CD4-positive, CD25-positive, alpha-beta regulatory T cell (primary cell): ENCODE measurements at places on chromosomes 2 and 18. TPM values are rescaled to one million over a fixed set of nuclear protein-coding genes. Genes with fewer than 3 reads are reported as not detected.

- no peak overlapping the region for H3K4me3 ChIP-seq
- no peaks in the 10 kb centered on the region for H3K4me1 ChIP-seq
- H3K36me3 ChIP-seq = no peaks in the 10 kb centered on the region
- no peak overlapping the region for H3K27ac ChIP-seq
- H3K27me3 ChIP-seq = no peaks in the 10 kb centered on the region
- DNase-seq = no peak
These were observed 129.2 kb downstream of the MTX2 start for GRCh38 chr2:176398243-176399073.

GRCh38 chr18:8908792-8909510 is 193.5 kb upstream of the NDUFV2 start:
- no peaks in the 10 kb centered on the region for H3K36me3 ChIP-seq
- H3K4me3 ChIP-seq = no peak overlapping the region
- DNase-seq = no peak
- H3K4me1 ChIP-seq = no peaks in the 10 kb centered on the region
- H3K27me3 ChIP-seq = no peaks in the 10 kb centered on the region

ATP8B1 gene
- not detected for total RNA-seq

TPO gene
- total RNA-seq = 0.27 TPM

IL18RAP gene
- 0.44 TPM for total RNA-seq

GRCh38 chr2:109256921-109257320 is 127.9 kb downstream of the SH3RF3 start:
- H3K4me1 ChIP-seq = no peaks in the 10 kb centered on the region
- H3K27me3 ChIP-seq = no peaks in the 10 kb centered on the region
- DNase-seq = no peak
- H3K27ac ChIP-seq = no peak overlapping the region

DNA sequence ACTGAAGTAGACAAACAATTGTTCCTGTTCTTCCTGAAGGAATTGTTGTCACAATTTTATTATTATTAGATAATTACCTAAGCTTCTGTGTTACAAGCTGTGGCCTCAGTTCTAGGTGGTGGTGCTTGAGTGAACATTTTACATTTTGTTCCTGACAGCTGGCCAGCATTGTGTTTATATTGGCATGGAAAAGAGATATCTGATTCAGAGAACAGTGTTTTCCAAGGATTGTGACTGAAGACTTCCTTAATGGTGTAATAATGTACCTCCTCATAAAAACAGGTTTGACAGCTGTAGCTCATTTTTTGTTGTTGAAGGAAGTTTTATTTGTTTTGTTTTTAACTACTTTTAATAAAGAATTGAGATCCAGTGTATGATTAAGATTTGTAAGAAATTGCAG is 95.2 kb downstream of the EPB41L5 start:
- no peak overlapping the region for H3K27ac ChIP-seq
- H3K27me3 ChIP-seq = no peaks in the 10 kb centered on the region
- no peak for DNase-seq
- no peak overlapping the region for H3K4me3 ChIP-seq
- peaks cover 15% of the 10 kb centered on the region for H3K4me1 ChIP-seq

GRCh38 chr2:58612973-58613372 is 371.8 kb upstream of the FANCL start:
- no peaks in the 10 kb centered on the region for H3K27me3 ChIP-seq
- DNase-seq = no peak
- no peak overlapping the region for H3K27ac ChIP-seq
- H3K36me3 ChIP-seq = no peaks in the 10 kb centered on the region

DTNA gene
- total RNA-seq = not detected

DNA sequence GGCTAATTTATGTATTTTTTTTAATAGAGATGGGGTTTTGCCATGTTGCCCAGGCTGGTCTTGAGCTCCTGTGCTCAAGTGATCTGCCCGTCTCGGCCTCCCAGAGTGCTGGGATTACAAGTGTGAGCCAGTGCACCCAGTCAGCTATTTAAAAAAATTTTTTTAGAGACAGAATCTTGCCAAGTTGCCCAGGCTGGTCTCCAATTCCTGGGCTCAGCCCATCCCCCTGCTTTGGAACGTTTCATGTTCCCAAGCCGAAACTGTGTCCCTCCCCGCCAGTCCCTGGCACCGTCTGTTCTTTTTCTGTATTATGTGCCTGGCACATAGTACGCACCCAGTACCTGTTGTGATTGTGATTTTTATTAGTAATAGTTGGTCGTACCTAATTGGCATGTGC is 63.1 kb upstream of the MGAT5 start:
- H3K27me3 ChIP-seq = no peaks in the 10 kb centered on the region
- no peak for DNase-seq
- H3K27ac ChIP-seq = no peak overlapping the region
- H3K4me1 ChIP-seq = peaks cover 19% of the 10 kb centered on the region
- no peaks in the 10 kb centered on the region for H3K36me3 ChIP-seq
- H3K4me3 ChIP-seq = no peak overlapping the region

- no peaks in the 10 kb centered on the region for H3K36me3 ChIP-seq
- DNase-seq = no peak
- H3K4me3 ChIP-seq = no peak overlapping the region
These were observed 221.5 kb upstream of the CDH19 start for GRCh38 chr18:66825347-66825746.

GRCh38 chr18:42338683-42339082 is 383.6 kb downstream of the PIK3C3 start:
- no peaks in the 10 kb centered on the region for H3K36me3 ChIP-seq
- H3K27me3 ChIP-seq = no peaks in the 10 kb centered on the region
- no peak overlapping the region for H3K27ac ChIP-seq
- H3K4me1 ChIP-seq = no peaks in the 10 kb centered on the region
- H3K4me3 ChIP-seq = no peak overlapping the region

GRCh38 chr2:96510931-96511595 is 5.9 kb upstream of the NEURL3 start:
- no peak overlapping the region for H3K4me3 ChIP-seq
- H3K27ac ChIP-seq = no peak overlapping the region
- H3K36me3 ChIP-seq = no peaks in the 10 kb centered on the region
- no peak for DNase-seq
- peaks cover 11% of the 10 kb centered on the region for H3K4me1 ChIP-seq

DNA sequence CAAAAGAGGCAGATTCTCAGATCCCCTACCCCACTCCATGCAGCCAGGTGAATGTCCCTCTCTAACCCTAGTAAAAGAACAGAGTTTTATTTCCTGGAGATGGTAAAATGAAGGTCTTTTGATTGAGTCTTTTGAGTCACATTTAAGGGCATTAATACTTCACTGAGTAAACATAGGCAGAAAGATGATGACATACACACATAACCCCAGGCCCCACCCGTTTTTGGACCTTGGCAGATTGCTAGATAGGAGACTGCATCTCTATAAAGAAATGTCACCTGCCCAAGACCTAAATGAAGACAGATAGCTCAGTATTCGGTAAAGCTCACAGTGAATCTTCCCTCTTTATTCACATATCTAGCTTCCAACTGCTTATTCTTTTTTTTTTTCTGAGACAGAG is 28.3 kb upstream of the PEX13 start:
- H3K4me1 ChIP-seq = peaks cover 6% of the 10 kb centered on the region
- H3K4me3 ChIP-seq = no peak overlapping the region
- H3K27ac ChIP-seq = no peak overlapping the region
- no peaks in the 10 kb centered on the region for H3K27me3 ChIP-seq
- no peak for DNase-seq

DNA sequence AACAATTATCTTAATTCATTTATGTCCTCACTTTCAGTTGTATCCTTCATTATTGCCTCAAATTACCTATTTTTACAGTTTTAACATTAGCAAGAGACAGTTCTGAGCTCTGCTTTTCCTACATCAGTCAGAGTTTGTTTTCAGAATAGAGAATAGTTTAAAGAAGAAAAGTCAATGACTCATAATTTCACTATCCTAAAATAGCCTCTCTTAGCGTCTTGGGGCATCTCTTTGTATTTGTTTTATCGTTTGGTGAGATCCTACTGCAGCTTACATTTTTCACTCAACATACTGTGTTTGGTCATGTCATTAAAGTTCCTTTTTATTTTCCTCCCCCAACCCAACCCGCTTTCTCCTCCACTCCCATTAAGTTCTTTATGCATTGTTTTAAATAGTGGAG is 3.8 kb downstream of the SEC11C start:
- H3K4me3 ChIP-seq = peak overlapping the region; percentile 51
- no peaks in the 10 kb centered on the region for H3K27me3 ChIP-seq
- H3K27ac ChIP-seq = peak overlapping the region; percentile 98
- H3K4me1 ChIP-seq = peaks cover 43% of the 10 kb centered on the region
- no peaks in the 10 kb centered on the region for H3K36me3 ChIP-seq
- no peak for DNase-seq

- no peaks in the 10 kb centered on the region for H3K36me3 ChIP-seq
- no peak overlapping the region for H3K4me3 ChIP-seq
- no peak for DNase-seq
- H3K27me3 ChIP-seq = no peaks in the 10 kb centered on the region
- no peaks in the 10 kb centered on the region for H3K4me1 ChIP-seq
These were observed 1635.2 kb downstream of the SUCLG1 start for GRCh38 chr2:82823892-82824291.

SOX11 gene
- not detected for total RNA-seq

DNA sequence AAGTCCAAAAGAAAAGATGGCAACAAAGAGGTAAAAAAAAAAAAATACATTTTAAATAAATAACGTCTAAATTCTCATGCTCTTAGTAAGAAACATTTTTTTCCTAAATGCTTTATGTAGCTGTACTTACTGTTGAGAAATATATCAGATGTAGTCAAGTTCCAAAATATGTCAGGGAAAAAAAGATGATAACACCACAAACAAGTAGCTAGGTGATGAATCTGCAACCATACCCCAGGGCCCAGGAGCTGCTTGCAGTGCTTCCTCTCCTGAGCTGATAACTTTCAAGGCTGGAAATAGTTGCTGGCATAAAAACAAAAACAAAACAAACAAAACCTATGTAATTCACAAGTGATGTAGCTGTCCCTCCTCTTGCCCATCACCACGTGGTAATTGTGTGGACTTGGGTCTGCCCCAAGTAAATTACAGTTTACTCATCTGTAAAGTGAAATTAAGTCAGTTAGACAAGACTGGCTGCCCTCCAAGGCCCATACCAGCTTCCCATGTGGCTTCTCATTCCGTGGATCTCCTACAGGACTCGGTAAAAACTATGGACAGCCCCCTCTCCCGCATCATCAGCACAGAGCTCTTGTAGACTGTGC is 82.6 kb downstream of the SP100 start:
- H3K27ac ChIP-seq = no peak overlapping the region
- H3K27me3 ChIP-seq = no peaks in the 10 kb centered on the region
- no peak for DNase-seq
- peaks cover 12% of the 10 kb centered on the region for H3K4me1 ChIP-seq

- peaks cover 13% of the 10 kb centered on the region for H3K27me3 ChIP-seq
- no peak overlapping the region for H3K27ac ChIP-seq
- H3K36me3 ChIP-seq = no peaks in the 10 kb centered on the region
- DNase-seq = no peak
- no peak overlapping the region for H3K4me3 ChIP-seq
- H3K4me1 ChIP-seq = no peaks in the 10 kb centered on the region
These were observed 9.1 kb downstream of the DNAH7 start for GRCh38 chr2:196059491-196059960.

ATP6V1C2 gene
- total RNA-seq = not detected

TUBB8B gene
- not detected for total RNA-seq

DNA sequence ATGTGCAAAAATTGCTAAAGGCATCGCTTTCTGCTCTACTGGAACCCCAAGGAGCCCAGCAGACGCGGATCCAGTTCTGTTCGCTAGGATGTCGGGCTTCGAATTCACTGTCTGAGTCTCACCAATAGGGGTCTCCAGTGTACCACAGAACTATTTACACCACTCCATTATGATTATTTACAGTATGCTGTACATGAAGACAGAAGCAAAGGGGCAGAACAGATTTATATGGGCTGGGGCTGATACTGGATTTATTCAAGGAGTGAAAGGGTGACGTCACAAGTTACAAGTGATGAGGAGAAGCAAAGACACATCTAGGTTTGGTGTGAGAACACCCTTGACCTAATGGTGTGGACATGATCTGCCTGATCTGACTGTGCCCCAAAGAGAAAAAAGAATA is 185.3 kb upstream of the ATP5MC3 start:
- H3K4me3 ChIP-seq = no peak overlapping the region
- no peak overlapping the region for H3K27ac ChIP-seq
- no peaks in the 10 kb centered on the region for H3K36me3 ChIP-seq
- no peak for DNase-seq
- H3K27me3 ChIP-seq = peaks cover 14% of the 10 kb centered on the region

NT5C1B gene
- total RNA-seq = not detected

GRCh38 chr18:63099091-63099840 is 220.3 kb downstream of the BCL2 start:
- H3K4me3 ChIP-seq = no peak overlapping the region
- DNase-seq = no peak
- no peak overlapping the region for H3K27ac ChIP-seq
- H3K27me3 ChIP-seq = peaks cover 2% of the 10 kb centered on the region
- peaks cover 16% of the 10 kb centered on the region for H3K4me1 ChIP-seq

DNA sequence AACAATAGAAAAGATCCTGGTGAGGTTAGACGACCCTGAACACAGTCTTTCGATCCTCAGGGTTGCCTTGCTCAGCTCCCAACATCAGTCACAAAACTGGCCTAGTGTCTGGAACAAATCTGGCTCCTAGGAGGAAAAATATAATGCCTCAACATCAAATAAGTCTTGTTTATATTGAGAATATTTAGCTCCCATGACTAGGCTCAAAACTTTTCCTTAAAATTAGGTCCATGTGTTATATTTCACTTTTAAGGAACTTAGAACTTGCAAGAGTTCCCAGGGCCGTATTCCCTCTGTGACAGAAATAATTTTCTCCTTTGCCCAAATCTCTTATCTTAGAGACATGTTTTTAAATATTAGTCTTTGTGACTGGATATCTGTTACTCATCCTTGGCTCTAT is 819.7 kb upstream of the ZEB2 start:
- H3K27ac ChIP-seq = no peak overlapping the region
- H3K4me1 ChIP-seq = no peaks in the 10 kb centered on the region
- no peaks in the 10 kb centered on the region for H3K36me3 ChIP-seq
- no peak for DNase-seq
- H3K27me3 ChIP-seq = no peaks in the 10 kb centered on the region

- no peak overlapping the region for H3K4me3 ChIP-seq
- peak; percentile 57 for DNase-seq
- no peaks in the 10 kb centered on the region for H3K4me1 ChIP-seq
- no peaks in the 10 kb centered on the region for H3K36me3 ChIP-seq
- no peak overlapping the region for H3K27ac ChIP-seq
These were observed 24.0 kb downstream of the TMEM177 start for GRCh38 chr2:119702918-119703401.

DNA sequence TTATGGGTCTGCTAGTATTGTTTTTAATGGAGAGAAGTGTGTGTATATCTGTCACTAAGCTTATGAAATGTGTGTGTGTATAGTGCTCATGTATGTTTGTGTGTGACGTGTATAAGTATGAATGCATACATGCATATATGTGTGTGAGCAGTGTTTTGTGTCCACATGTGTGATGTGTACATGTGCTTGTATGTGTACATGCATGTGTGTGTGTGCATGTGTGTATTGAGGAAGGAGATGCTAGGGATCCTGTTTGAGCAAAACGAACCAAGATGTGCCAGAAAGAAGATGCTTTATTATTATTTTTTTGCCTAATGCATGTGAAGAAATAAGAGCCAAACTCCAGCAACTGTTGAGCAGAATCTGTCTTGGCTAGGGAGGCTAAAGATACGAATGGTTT is 301.3 kb upstream of the SKOR2 start:
- no peaks in the 10 kb centered on the region for H3K27me3 ChIP-seq
- H3K4me3 ChIP-seq = no peak overlapping the region
- no peaks in the 10 kb centered on the region for H3K4me1 ChIP-seq
- no peak for DNase-seq
